ENCODE measurements at places on chromosomes 6 and 20.

DNA sequence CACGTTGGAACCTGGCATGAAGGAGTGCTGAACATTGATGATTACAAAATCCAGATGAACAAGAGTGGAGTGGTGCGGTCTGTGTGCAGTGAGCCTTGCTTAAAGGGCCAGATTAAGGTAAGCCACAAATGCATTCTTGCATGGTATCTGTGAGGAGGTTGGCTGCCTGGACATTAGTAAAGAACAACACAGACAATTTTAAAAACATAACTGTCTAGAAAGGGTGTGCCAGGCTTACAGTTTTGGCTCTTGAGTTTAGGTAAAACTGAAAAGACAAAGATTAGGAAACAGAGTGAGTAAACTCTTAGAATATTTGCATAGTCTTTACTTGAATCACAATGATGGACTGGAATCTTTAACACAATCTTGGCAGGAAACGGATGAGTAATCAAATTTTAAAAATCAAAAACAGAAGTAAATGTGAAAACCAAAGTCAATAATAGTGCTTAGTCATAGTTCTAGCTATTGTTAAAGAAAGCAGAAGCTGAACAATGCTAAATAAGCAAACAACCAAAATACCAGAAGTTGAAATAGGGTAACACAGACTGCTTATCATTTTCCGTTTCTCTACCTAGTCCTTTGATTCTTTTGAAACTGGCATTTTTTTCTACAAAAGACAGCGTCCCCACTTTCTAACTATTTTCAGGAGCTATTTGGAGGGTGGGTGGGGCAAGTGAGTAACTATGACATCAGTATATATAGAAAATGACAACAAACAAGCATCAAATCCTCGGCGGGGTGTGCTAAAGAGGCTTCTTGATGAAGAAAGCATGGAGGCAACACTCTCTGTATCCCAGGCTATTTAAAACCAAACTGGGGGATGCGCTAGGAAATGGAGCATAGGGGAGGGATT, 185.8 kb upstream of the RAB32 start:
- DNase-seq: peak; percentile 35

DNA sequence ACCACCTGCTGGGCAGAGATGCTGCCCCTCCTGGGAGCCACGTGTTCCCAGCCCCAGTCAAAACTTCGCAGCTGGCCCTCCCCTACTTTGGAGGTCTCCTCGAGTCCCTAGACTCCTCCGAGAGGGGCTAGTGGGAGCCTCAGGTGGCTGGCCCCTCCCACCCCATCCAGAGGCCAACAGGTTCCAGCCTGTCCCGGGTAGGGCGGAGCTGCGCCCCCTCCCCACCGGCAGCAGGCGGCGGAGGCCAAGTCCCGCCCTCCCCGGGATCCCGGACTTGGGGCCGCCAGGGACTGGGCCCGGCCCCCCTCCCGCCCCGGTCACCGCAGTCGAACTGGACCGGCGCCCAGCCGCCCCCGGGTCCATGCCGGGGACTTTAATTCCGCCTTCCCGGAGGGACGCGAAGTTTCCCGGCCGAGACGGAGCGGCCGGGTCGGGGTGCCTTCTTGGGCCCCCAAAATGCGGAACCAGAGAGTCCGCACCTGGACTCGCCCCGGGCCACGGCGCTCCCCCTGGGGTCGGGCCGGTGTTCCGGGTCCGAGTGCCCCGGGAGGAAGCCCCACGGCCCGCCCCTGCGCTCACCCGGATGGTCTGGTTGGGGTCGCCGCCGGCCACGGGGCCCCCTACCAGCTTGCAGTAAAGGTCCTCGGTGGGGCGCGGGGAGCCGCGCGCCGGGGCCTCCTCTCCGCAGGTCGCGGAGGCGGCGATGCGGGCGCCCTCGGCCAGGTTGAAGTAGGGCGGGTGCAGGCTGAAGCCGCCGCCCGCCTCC, 559 bp downstream of the LAMA5 start:
- DNase-seq: no peak

DNA sequence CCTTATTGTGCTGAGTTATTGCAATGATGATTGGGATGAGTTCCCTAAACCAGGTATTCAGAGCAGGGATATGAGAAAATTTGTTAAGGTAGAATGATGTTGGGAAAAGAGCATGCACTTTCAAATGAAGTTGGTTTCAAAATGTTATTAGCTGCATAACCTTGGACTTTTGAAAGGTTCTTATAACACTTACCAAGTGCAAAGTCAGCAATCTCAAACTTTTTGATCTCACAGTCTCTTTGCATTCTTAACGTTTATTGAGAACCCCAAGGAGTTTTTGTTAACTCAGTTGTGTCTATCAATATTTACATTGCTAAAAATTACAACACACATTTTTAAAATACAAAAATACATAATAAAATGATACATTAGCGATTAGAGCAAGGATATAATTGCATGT, 802.4 kb downstream of the PHF3 start:
- DNase-seq: no peak

DNA sequence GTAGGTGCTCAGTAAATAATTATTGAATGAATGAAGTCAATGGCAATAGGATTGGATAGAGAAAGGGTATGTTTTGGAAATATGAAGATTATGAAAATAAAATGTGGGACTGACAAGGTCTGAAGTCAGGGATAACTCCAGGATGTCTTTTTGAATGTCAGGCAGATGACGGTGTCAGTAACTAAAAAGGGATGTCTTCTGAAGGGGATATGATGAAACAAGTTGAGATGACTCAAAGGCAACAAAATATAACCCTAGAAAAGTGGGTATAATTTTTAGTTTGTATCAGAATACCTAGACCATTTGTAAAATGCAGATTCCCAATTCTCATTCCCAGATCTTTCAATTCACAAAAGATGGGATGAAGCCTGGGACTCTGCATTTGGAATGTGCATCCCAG, 257.3 kb upstream of the SGK1 start:
- DNase-seq: no peak

DNA sequence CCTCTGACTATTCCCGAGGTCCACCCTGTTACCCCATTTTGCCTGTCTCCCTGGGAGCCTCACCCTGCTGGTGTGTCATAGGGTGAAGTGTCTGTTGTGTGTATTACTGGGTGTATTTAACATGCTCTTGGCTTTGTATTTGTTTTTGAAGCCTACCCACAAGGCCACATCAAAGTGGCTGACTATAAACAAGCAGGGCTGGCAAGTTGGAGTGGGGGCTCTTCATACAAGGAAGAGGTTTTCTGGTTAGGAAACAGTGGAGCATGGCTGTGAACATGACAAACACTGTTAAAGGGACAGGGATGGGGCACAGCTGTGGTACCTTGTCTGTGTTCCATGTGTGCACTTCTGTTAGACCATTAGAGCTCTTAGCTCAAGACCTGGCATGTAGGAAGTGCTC, 26.3 kb downstream of the HECA start:
- DNase-seq: no peak

DNA sequence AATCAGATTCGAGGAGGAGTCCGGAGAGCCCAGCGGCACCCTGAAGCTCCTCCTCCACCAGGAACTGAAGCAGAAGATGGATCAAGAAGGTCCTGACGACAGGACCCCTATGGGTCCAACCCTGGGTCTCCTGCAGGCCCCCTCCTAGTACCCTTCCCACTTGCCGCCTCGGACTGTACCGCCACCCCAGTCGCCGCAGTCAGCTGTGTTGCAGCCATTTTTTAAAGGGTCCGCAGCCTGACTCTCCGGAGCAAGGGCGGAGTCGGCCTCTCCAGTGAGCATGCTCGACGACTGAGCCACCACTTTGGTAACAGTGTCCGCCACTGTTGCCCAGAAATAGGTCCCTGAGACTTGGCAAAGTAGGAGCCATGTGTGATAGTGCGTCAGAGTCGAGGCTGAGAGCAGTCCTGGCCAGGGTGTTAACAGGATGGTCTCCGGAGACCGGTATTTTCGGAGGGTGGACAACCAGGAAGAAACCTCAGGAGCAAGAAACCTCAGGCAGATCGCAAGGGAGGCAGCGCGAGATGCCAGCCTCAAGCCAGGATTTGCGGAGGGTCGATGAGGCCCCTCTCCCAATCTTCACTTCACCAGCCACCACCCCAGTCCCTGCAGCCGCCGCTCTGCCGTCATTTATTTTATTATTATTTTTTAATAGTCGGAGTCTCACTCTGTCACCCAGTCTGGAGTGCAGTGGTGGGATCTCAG, 294.6 kb upstream of the ZNF337 start:
- no peak for DNase-seq

- DNase-seq: no peak
These were observed 546.4 kb downstream of the MMUT start for GRCh38 chr6:48916607-48917006.

Data from HS-27A (cell line).